ENCODE measurements at places on chromosomes 1 and 21. TPM values are rescaled to one million over a fixed set of nuclear protein-coding genes. Genes with fewer than 3 reads are reported as not detected.

Gene SLC35F3
- total RNA-seq = 0.71 TPM

Gene LRIG2
- total RNA-seq = 19.9 TPM

Gene PIP5K1A
- 95.5 TPM for total RNA-seq

- DNase-seq = no peak
Measured at GRCh38 chr1:187685333-187685732, 856.6 kb downstream of the PLA2G4A start.

- no peak for DNase-seq
Measured at GRCh38 chr1:9346566-9346965, 53.9 kb downstream of the SPSB1 start.

- no peak for DNase-seq
Measured at GRCh38 chr1:110542725-110543124, 23.8 kb upstream of the KCNA10 start.

GRCh38 chr1:165853528-165854075 lies 26.2 kb downstream of the UCK2 start:
- no peak for DNase-seq
